Occipital lobe (tissue), 3 donors: ENCODE measurements at places on chromosomes 5 and 9. TPM values are rescaled to one million over a fixed set of nuclear protein-coding genes. Genes with fewer than 3 reads are reported as not detected.

DNA sequence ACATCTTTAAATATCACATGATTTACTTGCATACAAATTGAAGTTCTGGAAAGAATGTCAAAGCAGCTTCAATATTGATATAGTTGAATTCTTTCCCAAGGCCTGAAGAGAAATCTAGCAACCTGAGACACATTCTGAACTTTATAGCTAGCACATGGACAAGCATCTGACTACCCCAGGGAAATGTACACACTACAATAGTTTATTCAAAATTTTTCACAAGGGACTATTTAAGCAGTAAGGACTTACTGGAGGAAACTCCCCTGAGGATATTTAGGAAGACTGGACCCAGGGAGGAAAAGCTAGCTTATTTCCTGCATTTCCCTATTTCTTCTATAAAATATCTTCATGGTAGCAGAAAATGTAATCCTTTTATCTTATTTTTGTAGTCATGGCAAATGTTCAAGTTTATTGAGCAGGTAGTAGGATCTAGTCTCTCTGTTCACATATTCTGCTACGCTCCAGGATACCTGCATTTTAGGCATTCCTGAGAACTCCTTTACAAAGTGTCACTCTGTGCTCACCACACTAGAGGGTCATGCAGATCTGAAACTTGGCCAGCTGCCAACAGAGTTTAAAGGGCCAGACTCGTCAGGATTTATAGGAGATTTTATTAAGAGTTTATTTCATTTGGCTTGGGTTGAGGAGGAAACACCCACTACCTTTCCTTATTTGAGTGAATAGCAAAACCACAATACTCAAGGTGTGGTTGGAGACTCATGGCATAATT lies 348.4 kb upstream of the FTMT start:
- no peak for DNase-seq

DNA sequence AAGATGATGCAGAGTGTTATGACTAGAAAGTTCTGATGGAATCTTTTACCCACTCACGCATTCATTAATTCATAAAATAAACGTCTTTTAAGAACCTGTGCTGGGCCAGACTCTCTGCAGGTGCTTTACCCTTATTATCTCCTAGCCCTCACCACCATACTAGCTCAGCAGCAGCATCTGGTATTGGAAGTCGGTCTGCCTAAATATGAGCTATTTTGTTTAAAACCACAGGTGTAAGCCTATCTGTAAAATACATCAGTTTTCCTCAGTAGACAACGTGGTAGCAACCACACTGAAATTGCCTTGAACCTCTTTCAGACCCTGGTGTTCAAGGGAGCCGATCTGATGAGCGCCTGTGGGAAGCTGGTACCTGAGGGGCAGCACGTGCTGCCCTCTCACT lies 69.4 kb downstream of the PPIC start:
- no peak for DNase-seq

- no peak for DNase-seq
Measured at GRCh38 chr9:35107297-35108290, 4.7 kb upstream of the STOML2 start.

DNA sequence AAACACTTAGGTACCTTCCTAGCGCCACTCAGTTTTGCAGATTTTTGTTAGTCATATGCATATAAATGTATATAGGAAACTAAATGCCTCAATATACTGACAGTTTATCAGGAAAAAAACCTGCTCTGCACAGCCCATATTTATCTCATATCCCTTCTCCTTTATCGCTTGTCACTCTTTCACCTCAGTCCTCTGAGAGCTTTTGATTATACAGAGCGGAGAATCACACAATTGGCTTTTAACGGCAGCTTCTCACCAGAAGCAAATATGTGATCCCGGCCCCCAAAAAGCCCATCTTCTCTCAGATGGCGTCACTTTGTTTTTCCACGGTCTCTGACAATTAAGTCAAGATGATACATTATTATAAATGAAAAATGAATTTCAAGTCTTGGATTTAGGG lies 362.6 kb downstream of the DNAH5 start:
- no peak for DNase-seq

SLIT3 gene
- 0.78 TPM for total RNA-seq

AK8 gene
- 1.1 TPM for total RNA-seq
